ENCODE measurements at places on chromosomes 6 and 20.

- DNase-seq: peak; percentile 78
Measured at GRCh38 chr6:18503593-18504231, 116.6 kb downstream of the RNF144B start.

- DNase-seq: no peak
Measured at GRCh38 chr20:18613553-18613952, 25.7 kb downstream of the DTD1 start.

GRCh38 chr6:87618531-87618930, 28.6 kb downstream of the ORC3 start:
- no peak for DNase-seq

DNA sequence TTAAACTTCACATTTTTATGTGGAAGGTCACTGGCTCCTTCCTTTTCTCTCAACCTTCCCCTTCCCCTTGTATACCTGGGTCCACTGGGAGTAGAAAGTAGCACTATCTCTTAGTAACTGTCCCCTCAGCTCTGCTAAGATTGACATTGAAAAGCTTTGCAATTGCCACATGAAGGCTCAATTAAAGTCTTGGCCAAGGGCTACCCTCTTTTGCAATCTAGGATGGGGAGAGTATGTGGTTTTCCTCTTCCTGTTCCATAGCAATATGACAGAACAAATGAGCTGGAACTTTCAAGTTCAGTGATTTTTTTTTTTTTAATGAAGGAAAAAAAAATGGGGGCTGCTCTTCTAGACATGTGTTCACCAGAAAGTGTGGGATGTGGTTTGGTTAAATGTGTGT, 37.1 kb downstream of the PROKR2 start:
- peak; percentile 16 for DNase-seq

DNA sequence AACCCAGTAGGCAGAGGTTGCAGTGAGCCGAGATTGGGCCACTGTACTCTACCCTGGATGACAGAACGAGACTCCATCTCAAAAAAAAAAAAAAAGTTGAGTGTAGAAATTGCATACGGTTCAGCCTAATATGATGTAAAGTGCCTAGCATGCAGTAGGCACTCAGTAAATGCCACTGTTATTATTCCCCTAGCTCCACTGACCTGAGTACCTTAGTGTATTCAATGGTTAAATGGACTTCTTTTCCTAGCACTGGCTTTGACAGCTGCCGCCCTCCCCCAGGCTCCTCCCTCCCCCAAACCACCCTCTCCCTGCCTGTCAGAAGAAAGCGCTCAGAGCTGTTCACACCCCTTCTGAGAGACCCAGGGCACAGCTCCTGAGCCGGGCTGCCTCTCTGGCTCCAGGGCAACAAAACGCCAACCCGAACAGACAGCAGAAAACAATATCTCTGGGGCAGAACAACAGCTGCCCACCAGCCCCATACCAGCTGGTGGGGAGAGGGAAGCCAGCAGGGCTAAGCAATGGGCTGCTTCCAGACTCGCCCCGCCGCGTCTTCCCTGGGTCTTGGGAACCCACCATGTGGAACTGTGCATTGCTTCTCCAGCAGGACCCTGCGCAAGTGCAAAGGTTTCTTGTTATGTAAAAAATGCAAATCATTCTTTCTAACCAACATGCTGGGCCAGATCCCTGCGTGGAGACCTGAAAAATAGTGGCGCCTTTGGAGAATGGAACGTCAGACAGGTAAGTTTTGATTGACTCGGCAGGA, 4.5 kb downstream of the CPNE5 start:
- no peak for DNase-seq

DNA sequence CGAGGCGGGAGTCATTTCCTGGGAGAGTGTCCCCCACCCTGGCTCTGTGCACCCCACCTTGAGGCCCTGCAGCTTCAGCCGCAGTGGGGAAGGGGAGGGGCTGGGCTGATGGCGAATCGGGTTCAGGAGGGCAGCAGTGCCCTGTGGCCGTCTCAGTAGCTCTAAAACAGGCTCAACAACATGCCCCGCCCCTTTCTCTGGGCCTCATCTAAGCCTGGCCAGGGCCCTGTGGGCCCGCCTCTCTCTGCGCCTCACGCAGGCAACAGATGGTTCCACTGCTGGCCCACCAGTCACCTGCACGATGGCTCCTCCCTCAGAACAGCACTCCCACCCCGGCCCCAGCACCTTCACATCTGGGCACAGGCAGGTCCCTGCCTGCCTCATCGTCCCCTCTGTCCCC, 30.2 kb downstream of the CHRNA4 start:
- DNase-seq: no peak

GRCh38 chr6:112259337-112259675, 4.9 kb upstream of the LAMA4 start:
- peak; percentile 88 for DNase-seq

DNA sequence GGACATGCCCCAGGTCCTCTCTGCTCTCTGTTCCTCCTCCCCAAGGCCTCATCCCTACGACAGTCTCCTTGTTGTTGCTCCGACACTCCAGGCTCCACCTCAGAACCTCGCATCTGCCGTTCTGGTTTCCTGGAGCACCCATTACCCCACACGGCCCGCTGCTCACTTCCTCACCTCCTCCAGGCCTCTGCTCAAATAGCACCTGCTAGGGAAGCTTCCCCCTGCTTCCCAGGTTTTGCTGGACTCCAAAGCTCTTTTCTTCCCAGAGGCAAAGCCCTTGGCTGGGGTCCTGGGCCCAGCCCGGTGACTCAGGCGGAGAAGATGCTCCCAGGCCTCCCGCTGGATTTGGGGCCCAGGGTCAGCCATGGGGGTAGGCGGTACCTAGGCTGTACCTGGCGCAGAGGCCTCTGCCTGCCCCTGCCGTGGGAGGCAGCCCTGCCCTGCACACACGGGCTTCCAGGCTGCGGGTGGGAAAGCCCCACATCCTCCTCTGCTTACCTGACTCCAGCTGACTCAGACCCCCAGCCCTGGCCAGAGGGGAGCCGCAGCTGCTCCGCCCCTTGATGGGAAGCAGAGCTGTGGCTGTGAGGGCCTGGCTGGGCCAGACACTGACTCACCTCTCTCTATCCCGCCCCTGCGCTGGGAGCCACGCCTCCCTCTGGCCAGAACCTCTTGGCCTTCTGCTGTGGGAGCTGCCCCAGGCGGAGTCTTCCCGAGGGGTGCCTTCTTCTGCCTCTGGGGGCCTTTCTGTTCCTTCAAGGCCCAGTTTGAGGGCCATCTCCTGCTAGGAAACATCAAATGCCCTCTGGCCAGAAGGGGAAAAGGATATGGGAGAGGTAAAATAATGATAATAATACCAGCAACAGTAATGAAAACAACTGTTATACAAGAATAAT, 130.5 kb downstream of the CEBPB start:
- DNase-seq: peak; percentile 85

GRCh38 chr6:118697554-118697953, 46.2 kb upstream of the CEP85L start:
- no peak for DNase-seq

DNA sequence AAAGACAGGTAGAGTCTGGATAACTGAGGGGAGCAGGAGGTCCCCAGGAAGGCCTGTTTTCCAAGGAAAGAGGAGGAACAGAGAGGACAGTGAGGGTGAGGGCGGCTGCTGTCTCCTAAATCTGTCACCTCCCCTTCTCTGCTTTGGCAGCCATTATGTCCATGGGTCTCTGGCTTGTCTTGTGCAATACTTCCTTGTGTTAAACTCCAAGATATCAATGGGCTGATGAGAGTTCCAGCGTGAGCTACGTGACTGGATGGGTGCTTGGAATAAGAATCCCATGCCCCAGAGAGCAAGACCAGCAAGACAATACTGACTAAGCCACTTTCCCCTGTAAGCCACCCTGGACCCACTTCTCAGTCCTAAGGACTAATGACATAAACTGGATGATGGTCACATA, 26.3 kb upstream of the DNAAF9 start:
- DNase-seq: no peak

- DNase-seq: no peak
Measured at GRCh38 chr20:37390503-37390890, 44.6 kb downstream of the SRC start.

- no peak for DNase-seq
Measured at GRCh38 chr6:110581679-110582078, 105.3 kb upstream of the SLC22A16 start.

- peak; percentile 87 for DNase-seq
Measured at GRCh38 chr6:153625089-153625488, 414.0 kb upstream of the OPRM1 start.

GRCh38 chr6:143880412-143880811, 16.1 kb downstream of the ZC2HC1B start:
- DNase-seq: no peak

GRCh38 chr20:21653628-21654027, 51.8 kb upstream of the PAX1 start:
- DNase-seq: no peak

- DNase-seq: no peak
Measured at GRCh38 chr6:21942897-21943296, 349.3 kb downstream of the SOX4 start.

DNA sequence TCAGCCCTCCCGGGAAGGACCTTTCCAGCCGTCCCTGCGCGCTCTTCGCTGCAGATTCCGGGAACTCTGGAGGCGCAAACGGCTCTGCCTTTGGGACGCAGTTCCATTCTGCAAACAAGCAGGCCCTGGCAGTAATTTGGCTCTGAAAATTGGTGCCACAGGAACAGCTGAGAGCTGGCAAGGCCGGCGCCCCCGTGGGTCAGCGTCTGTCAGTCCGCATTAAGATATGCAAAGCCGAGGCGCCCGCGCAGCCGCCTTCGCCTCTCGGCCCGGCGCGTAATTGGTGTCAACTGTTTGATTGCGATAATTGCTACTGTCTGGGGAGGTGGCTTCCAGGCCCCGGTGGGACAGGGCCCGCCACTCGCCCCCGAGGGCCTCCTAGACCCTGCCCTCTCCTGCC, 73.6 kb downstream of the NCR2 start:
- DNase-seq: no peak

- DNase-seq: peak; percentile 96
Measured at GRCh38 chr6:43937236-43938177, 167.5 kb downstream of the VEGFA start.

- DNase-seq: no peak
Measured at GRCh38 chr6:64335195-64335594, 699.6 kb downstream of the PHF3 start.

DNA sequence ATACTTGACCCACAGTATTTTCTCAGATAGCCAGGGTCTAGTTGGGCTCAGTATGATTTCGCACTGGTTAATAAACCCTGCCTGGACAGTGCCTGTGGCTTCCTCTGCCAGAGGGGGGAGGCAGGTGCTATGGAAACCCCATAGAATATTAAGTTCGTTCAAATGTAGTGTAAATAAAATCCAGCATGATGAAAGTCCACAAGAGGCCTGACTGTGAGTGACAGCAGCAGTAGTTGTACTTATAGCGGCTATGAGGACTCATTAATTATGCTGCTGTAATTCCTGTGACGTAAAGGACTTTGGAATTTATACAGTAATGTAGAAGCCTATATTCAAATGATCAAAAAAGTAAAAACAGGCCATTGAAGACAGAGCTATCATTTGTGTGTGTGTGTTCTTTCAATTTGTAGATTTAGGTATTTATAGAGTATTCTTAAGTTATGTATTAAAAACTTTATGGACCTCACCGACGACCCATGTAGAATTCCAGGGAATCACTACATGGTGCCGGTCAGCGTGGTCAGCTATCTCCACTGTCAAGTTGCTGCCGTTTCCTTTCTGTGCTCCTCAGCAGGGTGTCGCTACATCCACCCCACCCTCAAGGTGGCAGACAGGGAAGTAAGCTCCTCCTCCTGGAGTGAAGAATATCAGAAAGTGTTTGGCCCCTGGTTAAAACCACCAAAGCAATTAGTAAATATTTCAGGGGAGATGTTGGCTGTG, 10.0 kb downstream of the PYGB start:
- no peak for DNase-seq

GRCh38 chr6:134199848-134200606, 117.9 kb downstream of the SGK1 start:
- DNase-seq: no peak

DNA sequence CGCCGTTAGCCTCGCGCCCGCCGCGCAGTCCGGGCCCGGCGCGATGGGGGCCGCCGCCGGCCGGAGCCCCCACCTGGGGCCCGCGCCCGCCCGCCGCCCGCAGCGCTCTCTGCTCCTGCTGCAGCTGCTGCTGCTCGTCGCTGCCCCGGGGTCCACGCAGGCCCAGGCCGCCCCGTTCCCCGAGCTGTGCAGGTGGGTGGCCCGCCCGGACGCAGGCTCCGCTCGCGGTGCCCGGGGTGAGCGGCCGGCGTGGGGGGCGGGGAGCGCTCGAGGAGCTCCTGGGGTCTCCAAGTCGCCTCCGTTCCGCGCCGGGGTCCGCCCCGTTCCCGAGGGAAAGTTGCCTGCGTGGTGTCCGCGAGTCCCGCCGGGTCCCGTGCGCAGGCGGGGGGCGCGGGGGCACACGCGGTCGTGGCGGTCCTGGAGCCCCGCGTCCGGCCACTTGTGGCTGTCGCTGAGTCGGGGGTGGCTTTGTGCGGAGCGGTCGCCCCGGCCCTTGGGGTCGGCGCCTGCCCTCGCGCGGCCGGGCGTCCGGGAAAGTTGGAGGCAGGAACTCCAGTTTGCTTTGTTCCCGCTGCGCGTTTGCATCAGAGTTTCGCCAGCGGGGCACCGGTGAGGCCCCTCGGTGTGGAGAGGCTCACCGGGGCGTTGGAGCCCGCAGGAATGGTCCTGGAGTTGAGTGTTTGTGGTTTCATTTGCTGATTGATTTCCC, 476 bp downstream of the IGF2R start:
- DNase-seq: peak; percentile 49

DNA sequence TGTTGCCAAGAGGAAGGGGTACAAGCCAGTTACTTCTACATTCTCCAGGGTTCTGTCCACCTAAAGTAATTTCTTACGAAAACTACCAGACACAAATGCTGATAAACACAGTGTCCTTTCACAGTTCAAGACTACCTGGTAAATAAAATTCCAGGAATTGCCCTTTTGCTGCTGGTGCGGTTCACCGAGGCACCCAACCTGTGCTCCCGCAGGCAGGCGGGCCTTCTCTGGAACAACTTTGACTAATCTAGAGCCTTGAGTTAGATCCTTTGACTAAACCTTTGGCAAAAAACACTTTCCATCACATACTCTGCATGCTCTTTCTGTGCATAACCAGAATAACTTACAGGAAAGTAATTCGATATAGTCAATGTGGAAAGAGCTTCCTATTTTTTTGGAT, 107.0 kb downstream of the HUS1B start:
- no peak for DNase-seq

DNA sequence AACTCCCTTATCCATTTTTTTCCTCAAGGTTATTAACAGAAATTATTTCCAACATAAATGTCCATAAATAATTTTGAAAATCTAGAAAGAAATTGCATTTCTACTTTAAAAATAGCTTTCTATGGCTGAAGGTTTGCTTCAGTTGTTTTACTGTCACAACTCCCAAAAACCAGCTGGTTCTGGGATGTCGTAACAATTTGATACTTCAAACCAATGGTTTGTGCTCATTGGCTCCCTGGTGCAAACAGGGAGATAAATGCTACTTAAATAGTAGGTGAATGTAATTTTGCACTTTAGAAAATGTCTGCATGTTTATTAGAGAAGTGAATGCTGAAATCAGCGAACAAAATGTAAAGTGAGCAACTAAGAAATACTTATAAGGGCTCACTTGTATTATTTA, 31.1 kb downstream of the LAMA2 start:
- DNase-seq: peak; percentile 60

GRCh38 chr6:69285054-69285453, 511.8 kb downstream of the LMBRD1 start:
- no peak for DNase-seq

Measured in cardiac muscle cell (in vitro differentiated cells and primary cell).